Activated CD4-positive, alpha-beta T cell treated with anti-CD3 and anti-CD28 coated beads, Interleukin-2, amount 10 ng/mL, durations not matched to agents 24 days and 14 days (primary cell): ENCODE measurements at places on chromosomes 16 and 17.

- no peak overlapping the region for H3K4me3 ChIP-seq
- no peak for DNase-seq
- no peaks in the 10 kb centered on the region for H3K4me1 ChIP-seq
- no peaks in the 10 kb centered on the region for H3K36me3 ChIP-seq
These were observed 278.6 kb downstream of the HAPSTR1 start for GRCh38 chr16:9370061-9370491.

GRCh38 chr16:67425580-67425979, 5.3 kb upstream of the HSD11B2 start:
- H3K27ac ChIP-seq: no peak overlapping the region
- peaks cover 47% of the 10 kb centered on the region for H3K27me3 ChIP-seq
- no peak overlapping the region for H3K4me3 ChIP-seq

DNA sequence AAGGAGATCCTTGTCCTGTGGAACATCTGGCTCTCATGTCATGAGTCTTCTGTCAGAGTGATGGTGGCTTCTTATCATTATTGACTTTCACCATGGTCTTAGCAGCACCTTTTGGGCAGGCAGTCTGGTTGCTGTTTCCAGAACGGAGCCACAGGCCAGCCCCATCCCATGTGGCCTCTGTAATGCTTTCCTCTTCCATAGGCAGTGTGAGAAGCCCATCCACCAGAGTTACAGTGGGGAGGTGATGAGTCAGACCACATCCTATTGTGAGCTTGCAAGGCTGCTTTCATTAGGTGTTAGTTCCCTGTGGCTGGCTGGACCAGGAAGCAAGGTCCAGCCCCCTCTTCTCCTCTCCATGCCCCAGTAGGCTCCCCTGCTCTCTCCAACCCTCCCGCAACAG, 30.8 kb upstream of the SPACA3 start:
- H3K27me3 ChIP-seq: peaks cover 26% of the 10 kb centered on the region
- no peaks in the 10 kb centered on the region for H3K36me3 ChIP-seq
- H3K4me3 ChIP-seq: no peak overlapping the region
- H3K4me1 ChIP-seq: no peaks in the 10 kb centered on the region
- no peak overlapping the region for H3K27ac ChIP-seq

- DNase-seq: no peak
- peaks cover 11% of the 10 kb centered on the region for H3K4me1 ChIP-seq
- H3K27ac ChIP-seq: no peak overlapping the region
- H3K36me3 ChIP-seq: peaks cover 6% of the 10 kb centered on the region
- no peak overlapping the region for H3K4me3 ChIP-seq
These were observed 256.3 kb downstream of the FTO start for GRCh38 chr16:53960050-53960812.

GRCh38 chr17:57538736-57539456, 206.2 kb downstream of the CCDC182 start:
- no peaks in the 10 kb centered on the region for H3K27me3 ChIP-seq
- peak overlapping the region; percentile 24 for H3K27ac ChIP-seq
- H3K36me3 ChIP-seq: peaks cover 3% of the 10 kb centered on the region
- DNase-seq: no peak
- no peak overlapping the region for H3K4me3 ChIP-seq

GRCh38 chr17:6415616-6416015, 19.3 kb downstream of the AIPL1 start:
- no peak for DNase-seq
- H3K36me3 ChIP-seq: no peaks in the 10 kb centered on the region
- no peak overlapping the region for H3K27ac ChIP-seq

GRCh38 chr16:81818905-81819304, 39.8 kb downstream of the PLCG2 start:
- no peak overlapping the region for H3K4me3 ChIP-seq
- peaks cover 8% of the 10 kb centered on the region for H3K4me1 ChIP-seq
- H3K36me3 ChIP-seq: no peaks in the 10 kb centered on the region
- DNase-seq: no peak
